NCI-H460 (cell line): ENCODE measurements at places on chromosomes 5 and 9.

- DNase-seq, result no peak
These were observed 159.7 kb upstream of the RAD23B start for GRCh38 chr9:107123389-107123788.

DNA sequence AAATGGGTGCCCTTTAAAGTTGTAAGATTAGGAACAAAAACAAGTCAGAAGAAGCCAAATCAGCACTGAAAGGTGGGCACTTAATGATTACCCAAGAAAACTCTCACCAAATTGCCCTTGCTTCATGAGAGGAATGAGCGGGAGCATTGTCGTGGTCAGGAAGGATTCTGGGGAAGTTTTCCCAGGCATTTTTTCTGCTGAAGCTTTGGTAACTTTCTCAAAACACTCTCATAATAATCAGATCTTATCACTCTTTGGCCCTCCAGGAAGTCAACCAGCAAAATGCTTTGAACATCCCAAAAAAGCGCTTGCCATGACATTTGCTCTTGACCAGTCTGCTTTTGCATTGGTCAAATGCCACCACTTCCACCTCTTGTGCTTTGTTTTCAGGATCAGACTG, 10.4 kb upstream of the PCDHGC3 start:
- DNase-seq, result no peak

DNA sequence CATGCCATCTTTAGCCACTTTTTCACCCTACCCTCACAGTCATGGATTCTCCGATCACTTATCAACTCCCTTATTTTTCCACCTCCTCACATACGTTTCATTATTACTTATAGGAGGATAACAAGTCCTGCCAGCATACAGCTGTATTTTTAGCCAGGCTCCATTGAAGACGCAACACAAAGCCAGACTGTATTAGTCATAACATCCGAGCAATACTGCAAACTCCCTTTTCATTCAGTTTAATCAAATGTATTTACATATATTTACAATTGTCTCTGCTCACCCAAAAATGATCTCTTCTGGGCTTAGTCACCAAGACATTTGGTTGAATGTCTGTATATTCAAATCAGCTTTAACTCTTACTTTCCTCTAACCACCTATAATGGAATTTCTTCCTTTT, 126.4 kb upstream of the PRLR start:
- DNase-seq, result no peak

DNA sequence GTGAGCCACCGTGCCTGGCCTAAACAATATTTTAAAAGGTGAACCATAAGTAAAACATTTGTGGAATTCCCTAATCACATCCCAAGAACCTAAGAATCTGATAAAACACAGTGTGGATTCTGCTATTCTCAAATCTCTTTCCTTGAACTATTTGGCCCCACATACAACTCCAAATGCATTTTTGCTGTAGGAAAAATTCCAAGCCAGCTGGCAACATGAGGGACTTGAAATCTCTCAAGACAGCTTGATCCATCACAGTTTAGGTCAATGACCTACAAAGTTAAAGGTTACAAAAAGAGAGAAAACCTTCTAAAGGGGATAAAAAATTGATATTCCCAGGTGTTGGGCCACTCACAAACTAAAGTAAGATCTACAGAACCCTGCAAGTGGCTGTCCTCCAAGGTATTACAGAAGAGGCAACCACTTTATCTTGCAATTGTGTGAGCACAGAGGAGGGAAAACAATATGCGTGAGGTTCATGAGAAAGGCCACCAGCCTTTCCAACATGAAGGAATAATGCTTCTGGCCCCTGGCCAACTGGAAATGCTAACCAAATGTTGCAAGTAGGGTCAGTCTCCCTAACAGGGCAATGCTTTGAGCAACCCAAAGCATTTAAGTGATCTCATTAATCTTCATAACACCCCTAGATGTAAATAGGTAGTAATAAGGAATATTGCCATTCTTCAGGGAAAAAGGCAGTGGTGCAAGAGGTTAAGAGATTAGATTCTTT, 221.4 kb downstream of the SEMA5A start:
- DNase-seq, result no peak

DNA sequence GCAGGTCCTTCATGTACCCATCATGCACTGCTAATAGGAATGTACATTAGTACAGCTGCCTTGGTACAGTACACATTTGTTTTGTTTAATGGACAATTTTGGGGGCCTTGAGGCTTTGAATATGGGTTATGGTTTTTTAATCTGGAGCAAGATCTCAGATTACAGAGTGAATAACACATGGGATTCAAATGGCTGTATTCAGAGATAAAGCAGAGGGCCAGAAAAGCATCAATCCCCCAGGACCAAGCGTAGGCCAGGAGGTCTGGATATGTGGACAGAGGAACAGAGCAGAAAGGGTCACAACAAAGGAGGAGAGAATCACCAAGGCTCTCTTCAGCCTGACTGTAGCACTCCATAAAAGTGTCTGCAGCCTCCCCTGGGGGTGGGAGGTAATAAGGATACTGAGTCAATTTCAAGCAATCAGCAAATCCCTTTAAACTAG, 47.7 kb upstream of the STK32A start:
- no peak for DNase-seq

DNA sequence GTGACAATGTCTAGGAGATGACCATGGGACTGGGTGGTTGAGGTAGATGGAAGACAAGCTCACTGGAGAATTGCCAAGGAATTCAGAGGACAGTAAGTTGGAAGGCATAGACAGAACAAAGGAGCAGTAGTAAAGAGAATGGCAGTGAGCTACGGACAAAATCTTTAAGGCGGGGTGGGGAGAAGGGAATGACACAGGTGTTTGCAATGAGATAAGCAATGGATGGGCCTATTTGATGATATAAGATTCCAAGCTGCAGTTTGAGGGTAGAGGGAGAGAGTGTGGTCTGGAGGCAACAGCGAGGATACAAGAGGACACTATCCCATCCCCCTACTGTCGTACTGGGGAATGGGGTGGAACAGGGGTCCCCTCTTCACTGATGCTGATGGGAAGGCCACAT, 14.4 kb downstream of the PTTG1 start:
- no peak for DNase-seq

DNA sequence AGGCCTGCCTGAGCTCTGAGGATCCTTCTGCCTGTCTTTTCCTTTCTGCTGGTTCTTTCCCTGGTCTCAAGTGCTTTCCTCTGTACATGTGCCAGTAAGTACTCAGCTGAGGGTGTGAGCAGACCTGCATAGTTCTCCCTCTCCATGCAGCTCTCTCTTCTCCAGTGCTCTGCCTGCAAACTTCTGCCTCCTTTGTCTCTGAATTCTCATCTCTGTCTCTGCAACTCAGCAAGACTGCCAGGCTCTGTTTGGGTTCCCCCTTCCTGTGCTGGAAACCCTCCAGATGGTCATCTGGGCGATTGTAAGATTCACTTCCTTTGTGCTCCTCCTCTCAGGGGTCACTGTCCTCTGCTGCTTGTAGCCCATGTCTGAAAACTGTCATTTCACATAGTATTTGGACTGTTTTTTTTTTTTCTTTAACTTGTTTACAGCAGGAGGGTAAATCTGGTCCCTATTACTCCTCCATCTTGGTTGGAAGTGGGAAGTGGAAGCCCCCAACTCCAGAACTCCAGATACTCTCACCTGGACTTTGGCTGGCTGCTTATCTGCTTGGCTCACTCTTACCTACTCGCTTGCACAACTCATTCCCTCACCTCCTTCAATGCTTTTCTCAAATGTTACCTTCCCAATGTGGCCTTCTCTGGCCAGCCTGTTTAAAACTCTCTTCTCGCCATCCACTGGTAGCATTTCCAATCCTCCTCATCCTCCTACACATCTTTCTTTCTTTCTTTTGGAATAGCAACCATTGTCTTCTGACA, 175.3 kb upstream of the TBC1D2 start:
- DNase-seq, result no peak

- no peak for DNase-seq
These were observed 56.0 kb upstream of the RASA1 start for GRCh38 chr5:87211676-87212075.

GRCh38 chr9:125280945-125281344, 19.3 kb downstream of the GAPVD1 start:
- no peak for DNase-seq
